ENCODE measurements at places on chromosomes 6 and 20.

GRCh38 chr6:168349718-168350210 is 30.2 kb upstream of the DACT2 start:
- no peak for DNase-seq

GRCh38 chr6:76694795-76695194 is 622.3 kb upstream of the IMPG1 start:
- no peak for DNase-seq

DNA sequence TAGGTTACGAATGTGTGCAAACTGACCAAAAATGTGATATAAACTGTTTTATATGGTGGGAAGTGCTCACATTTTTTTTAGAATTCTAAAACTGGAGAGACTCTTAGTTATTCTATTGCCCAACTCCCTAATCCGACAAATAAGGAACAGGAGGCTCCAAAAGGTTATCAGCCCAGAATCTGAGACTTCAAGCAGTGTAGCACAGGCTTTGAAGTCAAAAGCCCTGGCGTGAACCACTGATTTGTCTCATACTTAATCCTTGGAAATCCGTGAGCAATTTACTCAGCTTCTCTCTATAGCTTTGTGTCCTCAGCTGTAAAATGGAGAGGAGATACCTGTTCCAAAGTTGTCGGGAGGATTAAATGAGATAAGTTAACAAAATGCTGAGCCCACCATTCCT is 368.8 kb upstream of the SASH1 start:
- no peak for DNase-seq

GRCh38 chr6:15207923-15208322 is 37.9 kb upstream of the JARID2 start:
- peak; percentile 61 for DNase-seq

DNA sequence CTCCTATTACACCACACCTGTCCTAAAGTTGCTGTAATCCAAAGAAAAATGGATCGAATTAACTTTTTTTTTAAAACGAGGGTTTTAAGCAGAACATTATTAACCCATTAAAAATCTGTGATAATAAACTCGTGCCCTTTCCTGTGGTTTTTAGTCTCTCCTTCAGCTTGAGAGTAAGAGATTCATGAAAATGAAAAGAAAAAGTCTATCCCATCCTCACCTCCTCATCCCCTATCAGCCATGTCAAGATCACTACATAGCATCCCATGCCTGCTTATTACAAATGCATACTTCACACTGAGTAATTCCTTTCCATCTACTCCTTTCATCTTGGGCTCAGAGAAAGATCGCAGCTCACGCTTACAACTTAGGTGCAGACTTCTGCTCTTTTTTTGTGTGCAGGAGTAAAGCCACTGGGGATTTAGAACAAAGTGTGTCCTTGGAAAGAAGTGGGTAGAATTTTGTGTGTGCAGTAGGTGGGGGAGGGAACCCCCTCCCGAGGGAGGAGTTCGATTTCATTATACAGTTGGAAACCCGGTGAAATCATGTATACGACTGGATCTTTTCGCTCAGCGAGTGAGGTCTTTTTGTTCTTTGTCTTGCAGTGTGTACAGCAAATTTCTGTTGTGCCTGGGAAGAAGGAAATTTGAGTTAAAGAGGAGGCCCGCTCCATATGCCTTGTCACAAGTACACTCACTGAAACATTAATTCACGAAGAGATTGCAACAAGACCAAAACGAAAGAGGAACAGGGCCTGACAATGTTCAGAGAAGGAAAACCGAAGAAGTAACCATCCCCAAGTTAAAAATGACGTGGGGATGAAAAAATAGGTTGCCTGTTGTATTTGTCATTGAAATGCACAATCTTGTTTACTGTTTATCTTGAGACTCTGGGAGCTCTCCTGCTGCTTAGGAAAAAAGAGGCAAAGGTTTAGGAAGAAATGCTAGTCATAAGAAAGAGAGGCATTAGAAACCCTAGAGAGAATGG is 146.5 kb upstream of the ZNF217 start:
- DNase-seq: peak; percentile 50

DNA sequence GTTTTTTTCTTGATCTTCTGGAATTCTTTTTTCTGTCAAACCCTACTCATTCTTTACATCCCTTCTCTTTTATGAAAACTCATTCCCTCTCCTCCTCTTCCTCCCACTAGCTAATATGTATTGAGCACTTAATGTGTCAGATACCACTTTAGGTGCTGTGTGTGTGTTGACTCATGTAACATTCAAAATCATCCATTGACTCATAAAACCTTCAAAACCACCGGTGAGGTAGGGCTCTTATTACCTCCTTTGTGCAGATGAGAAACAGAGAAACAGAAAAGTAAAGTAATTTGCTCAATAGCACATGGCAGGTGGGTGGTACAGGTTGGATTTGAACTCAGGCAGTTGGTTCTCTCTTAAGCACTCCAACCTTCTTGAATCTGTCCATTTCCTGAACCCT is 136.3 kb upstream of the NEDD9 start:
- no peak for DNase-seq

DNA sequence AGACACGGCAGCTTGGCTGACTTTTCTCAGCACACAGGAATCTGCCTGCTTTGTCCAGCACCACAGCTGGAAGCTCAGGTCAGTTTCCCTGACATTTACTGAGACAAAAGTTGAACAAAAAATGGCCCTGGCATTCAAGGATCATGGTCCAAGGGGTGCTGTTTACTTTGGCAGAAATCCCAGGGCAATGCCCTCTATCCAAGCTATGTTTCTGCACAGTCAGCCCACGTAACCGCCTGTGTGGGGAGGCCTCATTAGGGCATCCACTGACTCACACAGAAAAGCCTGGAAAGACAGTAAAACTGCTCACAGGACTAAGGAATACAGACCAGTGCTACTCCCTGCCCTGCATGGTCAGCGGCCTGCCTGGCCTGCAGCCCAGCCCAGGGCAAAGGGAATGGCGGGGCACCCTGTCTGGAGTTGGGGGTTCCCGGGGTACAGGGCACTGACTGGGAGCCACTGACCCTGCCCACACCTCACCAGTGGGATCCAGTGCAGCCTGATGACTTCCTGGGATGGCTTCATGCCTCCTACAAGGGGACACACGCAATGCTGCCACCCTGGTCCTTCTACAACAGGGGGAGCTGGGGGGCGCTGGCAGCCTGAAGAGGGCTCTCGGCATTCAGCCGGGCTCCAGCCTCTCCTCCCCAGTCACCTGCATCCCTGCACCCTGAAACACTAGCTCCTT is 77.1 kb downstream of the NINL start:
- DNase-seq: no peak

DNA sequence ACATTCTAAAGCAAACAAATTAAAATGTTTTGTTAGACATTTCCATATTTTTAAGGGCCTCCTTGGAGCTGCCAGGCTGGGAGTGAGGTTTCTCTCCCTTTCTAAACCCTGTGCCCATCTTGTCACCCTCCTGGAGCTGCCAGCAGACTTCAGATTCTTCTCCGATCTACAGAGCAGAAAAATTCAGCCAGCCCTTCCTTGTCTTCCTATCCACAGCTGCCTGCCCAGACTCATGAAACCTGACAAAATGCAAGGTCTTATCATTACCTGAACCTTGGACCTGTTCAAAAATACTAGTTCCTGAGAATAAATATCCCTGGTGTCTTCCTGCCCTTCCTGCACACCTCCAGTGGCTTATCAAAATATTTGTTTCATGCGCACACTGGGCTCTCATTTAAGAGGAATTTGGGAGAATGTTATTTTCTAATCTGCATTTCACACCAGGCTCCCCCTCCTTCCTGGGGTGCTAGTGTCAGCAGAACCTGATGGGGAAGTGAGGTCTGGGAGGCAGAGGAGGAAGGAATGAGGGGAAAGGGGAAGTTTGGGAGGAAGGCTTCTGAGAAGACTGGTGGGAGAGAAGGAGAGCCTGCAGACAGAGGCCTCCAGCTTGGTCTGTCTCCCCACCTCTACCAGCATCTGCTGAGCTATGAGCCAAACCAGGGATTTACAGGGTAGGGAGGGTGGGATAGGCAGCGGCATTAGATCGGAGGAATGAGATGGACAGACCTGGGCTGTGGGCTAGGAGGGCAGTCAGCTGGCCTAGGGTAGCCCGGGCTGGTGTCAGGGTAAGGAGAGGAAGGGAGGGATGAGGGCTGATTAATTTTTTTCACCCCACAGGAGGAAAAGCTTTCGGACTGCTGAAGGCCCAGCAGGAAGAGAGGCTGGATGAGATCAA is at the start of gene AIF1:
Gene AIF1, plus strand, starts transcription at position 551 of the 895 bp plus-strand sequence. Its CDS starts 96 bp downstream, at position 647.
- DNase-seq: no peak

DNA sequence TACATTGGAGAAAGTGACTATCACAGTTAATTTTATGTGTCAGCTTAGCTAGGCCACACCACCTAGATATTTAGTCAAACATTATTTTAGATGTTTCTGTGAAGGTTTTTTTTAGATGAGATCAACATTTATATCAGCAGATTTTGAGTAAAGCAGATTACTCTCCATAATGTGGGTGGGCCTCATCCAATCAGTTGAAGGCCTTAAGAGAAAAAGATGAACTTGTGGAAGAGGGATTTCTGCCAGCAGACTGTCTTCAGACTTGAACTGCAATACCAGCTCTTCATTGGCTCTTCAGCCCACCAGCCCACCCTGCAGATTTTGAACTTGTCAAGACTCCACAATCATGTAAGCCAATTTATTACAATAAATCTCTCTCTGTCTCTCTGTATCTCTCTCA is 25.1 kb upstream of the FBXO30 start:
- no peak for DNase-seq

GRCh38 chr6:150494241-150494640 is 105.4 kb upstream of the PLEKHG1 start:
- DNase-seq: no peak

DNA sequence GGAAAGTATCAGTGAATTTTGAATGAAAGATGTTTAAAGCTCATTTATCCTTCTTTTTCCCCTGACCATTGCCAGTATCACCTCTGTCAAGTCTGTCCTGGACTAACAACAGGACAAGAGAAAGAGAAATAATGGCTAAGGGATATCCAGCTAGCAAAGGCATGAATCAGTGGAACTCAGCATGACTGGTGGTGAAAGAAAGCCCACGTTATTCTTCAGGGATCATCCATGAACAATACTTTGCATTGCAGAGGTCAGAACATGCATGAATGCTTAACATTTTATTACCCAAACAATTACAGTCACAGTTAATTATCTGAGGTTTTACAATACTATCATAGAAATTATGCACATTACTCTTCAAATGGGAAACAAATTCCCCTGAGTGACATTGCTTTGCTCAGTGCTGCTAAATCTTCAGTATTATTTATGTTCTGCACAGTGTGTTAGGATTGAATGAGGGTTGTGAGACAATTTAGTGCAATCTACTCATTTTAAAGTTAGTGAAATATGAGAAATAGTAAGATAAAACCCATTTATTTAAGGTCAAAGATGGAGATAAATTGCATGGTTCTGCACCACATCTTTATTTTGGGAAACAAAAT is 350.7 kb downstream of the KHDRBS2 start:
- no peak for DNase-seq

DNA sequence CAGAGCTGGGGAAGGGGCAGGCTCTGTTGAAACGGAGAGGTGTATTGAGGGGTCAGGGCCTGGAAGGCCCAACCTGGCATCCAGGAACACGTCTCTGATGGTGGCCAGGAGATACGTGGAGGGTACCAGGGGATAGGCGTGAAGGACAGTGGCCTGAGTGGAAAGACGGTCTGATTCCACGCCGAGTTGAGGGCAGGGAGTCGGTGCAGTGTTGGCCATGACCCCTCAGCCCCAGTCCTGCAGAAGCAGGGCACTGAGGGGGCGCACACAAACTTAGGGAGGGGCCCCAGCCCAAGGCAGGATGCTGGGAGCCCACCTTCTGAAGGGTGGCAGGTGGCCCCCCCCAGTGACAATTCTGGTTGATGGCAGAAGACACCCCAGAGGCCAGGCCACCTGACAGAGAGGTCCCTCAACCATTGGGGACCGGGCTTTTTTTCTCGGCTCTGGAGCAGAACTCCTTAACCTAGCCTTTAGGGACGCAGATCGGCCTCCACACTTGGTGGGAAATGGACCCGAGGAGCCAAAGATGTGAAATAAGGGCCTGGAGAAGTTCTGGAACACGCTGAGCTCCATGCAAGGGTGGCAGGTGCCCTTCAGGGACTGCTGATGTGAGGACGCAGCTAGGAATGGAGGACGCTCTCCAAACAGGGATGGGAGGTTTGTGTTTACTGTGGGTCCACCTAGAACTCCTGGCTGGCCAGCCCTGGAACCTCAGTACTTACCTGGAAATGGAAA is 91.0 kb downstream of the TMEM242 start:
- DNase-seq: no peak

DNA sequence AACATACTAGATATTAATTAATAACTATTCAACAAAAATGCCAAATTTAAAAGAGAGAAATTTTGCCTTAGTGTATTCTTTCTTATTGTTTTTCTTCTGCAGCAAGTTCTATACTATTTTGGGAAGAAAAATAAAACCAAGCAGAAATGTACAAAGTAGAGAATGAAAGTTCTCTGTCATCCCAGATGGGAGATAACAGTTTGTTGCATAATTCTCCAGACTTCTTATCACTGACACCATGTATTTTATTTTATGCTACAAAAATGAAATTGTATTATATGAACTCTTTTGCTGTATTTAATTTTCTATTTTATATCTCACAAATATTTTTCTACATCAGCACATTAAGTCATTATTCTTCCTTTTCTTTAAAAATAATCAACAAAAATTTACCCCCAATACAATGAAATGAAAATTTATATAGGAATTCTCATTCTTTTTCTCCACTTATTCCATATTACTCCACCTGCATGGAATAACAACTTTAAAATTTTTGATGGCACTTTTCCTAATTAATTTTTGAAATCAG is 18.2 kb downstream of the TMEM244 start:
- DNase-seq: no peak

- no peak for DNase-seq
These were observed 33.3 kb upstream of the AFDN start for GRCh38 chr6:167793421-167793820.

GRCh38 chr6:161684731-161685475 is 411.0 kb upstream of the AGPAT4 start:
- no peak for DNase-seq

GRCh38 chr6:127195833-127196232 is 70.8 kb upstream of the RNF146 start:
- no peak for DNase-seq
